Foreskin keratinocyte (primary cell): ENCODE measurements at places on chromosomes 11 and 22.

DNA sequence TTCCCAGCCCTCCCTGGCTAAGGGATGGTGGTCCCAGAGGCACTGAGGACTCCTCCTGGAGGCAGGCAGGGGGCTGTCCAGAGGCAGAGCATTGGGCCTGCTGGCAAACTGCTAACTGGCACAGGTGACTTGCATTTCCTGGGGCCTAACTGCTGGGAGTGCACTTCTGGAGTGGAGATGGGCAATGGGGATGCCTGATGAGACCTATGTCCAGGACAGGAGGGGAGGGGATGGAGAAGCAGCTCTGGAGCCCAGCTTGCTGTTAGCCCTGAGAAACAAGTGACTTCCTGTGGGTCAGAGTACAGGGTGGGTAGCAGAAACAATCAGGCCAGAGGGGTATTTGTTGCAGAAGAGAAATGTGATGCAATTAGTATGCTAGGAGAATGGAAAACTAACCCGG lies 253.2 kb downstream of the ST3GAL4 start:
- DNase-seq, result no peak

GRCh38 chr11:108588287-108588686 lies 5.3 kb downstream of the EXPH5 start:
- no peak for DNase-seq

DNA sequence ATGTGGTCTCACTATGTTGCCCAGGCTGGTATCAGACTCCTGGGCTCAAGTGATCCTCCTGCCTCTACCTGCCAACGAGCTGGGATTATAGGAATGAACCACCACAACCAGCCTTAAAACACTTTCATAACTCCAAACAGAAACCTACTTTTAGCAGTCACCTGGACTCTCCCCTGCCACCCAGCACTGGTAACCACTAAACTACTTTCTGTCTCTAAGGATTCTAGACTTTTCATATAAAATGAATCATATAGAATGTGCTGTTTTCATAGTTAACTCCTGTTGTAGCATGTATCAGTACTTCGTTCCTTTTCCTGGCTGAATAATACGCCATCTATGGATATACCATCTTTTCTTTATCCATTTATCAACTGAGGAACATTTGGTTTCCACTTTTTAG lies 29.4 kb upstream of the PISD start:
- DNase-seq, result no peak

DNA sequence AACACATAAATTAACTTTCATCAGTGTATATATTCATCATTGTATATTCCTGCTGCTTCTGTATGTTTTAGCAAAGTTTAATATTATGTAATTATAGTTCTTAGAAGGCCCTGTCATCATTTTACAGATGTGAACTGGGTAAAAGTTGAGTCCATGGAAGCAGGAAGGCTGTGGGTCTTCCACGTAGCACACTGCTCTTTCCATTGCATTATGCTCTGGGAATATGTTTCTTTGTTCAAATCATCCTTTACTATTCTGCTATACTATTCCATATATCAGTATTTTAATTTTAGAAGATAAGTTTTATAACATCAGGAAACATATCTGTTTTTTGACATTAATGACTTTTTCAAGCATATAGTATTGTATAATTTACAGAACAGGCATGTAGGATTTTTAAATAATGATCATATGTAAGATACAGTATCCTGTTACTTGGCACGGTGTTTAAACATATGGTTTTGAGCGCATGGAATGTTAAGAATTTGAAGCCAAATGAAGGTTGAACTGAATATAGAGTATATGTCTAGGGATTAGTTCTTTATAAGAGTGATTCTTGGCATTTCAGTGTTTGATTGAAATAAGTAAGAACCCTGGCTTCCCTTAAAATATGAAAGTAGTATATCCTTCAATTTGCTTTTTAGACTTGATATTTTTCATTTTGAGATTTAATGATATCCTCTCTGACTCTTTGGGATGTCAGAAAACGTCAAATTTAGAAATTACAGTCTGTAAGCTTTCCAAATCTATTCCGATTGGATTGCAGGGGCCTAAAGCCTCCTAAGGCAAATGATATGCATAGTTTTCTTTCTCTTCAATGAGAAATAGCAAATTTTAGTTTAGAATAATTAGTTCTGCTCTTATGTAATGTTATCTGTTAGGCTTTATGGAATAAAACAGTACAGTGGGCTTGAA lies 8.6 kb downstream of the CCDC81 start:
- no peak for DNase-seq

GRCh38 chr22:40519284-40519947 lies 117.1 kb downstream of the MRTFA start:
- DNase-seq, result no peak

GRCh38 chr11:8671193-8671612 lies 11.3 kb downstream of the TRIM66 start:
- peak; percentile 88 for DNase-seq

DNA sequence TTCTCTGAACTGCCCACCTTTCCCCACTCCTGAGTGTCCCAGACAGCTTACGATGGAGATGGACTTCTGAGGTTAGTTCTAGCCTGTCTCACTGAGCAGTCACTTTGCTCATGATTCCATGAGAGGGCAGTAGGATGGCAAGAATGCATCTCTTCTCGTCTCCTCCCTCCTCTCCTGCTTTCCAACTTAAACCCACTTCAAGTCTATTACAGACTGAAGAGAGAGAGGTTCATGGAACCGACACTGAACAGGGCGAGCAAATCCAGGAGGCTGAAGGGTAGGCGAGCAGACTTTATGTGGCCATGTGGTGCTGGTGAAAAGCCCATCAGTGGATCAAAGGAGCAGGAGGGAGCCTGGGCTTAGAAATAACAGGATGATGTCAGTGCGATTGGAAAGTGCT lies 38.6 kb downstream of the CEP164 start:
- no peak for DNase-seq

- DNase-seq, result no peak
Observed at GRCh38 chr11:132464003-132464342, 1068.3 kb downstream of the OPCML start.

GRCh38 chr11:76623171-76623883 lies 47.2 kb downstream of the LRRC32 start:
- peak; percentile 67 for DNase-seq

- no peak for DNase-seq
Observed at GRCh38 chr11:70490723-70491558, 92.6 kb downstream of the CTTN start.

GRCh38 chr11:76244316-76244851 lies 38.1 kb upstream of the WNT11 start:
- no peak for DNase-seq

DNA sequence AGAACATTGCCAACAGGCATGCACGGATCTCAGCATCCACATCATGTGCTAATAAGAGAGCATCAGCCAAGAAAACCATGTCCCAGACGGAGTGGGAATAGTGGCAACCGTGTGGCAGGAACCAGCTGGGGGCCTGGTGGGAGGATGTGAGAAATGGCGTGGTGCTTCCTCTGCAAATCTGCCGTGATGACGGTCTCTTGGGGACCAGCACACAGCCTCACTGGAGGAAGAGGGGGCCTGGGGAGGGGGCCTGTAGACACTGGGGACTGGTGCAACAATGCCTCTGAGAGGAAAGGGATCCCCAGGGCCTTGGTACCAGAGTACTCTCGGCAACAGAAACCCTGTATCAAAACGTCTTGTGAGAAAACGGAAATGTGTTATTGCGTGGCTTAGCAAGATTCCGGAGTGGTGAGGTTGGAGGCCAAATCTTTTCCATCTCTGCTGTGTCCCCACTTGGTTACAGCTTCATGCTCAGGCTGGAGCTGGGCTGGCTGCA lies 154.3 kb upstream of the TBCEL start:
- no peak for DNase-seq

DNA sequence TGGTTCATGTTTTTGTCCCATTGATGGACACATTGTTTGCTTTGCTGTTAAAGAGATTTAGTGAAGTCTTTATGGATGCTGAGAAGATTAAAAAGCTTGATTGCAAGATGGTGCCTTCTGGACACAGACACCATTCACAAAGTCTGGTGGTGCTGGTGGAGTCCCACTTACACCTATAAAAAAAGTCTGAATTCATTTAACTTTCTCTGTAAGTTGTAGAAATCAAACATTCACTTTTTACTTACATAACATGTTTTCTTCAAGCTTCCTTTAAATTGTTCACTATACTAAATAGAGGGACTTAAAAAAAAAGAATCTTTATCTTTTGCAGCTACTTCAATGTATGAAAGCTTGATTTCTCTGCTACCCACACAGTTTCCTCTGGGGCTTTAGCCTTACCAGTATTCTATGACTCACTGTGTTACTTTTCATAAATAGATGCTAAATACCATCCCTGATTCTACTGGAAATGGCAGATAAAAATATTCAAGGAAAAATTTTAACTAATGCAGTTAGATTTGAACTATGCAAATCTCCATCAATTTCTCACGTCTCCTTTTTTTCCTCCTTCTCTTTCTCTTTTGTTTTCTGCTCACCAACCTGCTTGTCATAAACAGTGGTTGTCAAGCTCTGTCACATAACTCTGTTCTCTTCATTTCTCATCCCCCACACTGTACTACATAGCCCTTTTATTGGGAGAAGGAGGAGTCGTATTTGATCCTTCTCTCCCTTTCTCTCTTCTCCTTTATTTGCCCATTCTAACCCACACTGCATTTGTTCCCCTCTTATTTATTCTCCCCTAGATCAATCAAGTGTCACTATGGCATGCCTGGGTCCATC lies 89.7 kb downstream of the FAM76B start:
- no peak for DNase-seq

DNA sequence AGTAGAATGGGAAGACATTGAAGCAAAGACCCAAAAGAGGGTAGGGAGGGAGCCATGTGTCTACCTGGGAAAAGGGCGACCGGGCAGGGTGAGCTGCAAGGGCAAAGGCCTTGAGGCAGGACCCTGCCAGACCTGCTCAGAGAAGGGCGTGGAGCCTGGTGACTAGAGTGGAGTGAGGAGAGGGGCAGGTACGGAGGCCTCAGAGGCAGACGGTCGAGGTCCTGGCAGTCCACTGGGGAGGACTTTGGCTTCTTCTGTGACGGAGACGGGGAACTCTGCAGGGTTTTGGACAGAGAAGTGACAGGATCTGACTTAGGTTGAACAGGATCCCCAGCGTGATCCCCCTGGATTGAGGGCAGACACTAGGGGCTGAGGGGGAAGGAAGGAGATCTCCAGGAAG lies 12.9 kb downstream of the RIBC2 start:
- no peak for DNase-seq

GRCh38 chr22:30731658-30732057 lies 37.0 kb downstream of the OSBP2 start:
- DNase-seq, result no peak

- peak; percentile 32 for DNase-seq
Observed at GRCh38 chr22:28600546-28601143, 79.0 kb downstream of the TTC28 start.

DNA sequence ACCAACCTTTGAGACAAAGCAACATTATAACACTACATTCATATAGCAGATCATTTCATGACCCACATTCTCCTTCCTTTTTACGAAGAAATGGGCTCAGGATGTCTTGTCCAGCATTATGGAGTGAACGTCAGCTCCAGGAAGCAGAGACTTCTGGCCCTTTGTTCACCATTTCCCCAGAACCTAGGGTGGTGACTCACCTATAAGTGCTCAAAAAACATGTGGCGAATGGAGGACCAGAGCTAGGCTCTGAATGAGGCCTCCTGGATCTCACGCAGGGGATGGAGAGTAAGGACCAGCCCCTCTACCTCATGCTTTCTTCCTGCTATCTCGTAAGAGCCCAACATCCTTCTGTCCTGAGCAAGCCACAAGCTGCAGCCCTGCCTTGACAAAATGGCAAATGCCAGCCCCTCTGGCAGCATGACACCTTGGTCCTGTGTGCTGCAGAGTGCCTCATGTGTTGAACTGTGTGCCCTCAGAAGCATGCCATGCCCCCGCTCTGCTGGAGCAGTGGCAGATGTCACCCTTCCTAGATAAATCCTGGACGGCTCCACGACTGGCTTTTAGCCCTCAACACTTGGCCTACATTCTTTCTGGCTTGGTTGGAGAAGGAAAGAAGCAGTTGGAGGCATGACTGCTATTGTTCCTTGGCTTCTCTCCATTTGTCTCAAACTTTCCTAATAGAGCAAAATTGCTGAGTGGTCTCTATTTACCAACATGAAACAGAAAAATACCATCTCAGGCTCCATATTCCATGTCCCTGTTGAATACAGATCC lies 6.5 kb upstream of the ST3GAL4 start:
- DNase-seq, result peak; percentile 29

GRCh38 chr11:19073454-19074415 lies 13.2 kb upstream of the MRGPRX2 start:
- DNase-seq, result no peak

GRCh38 chr11:43746670-43747069 lies 66.1 kb downstream of the HSD17B12 start:
- DNase-seq, result no peak

- no peak for DNase-seq
Observed at GRCh38 chr22:24091551-24092420, 80.7 kb downstream of the CABIN1 start.

GRCh38 chr22:38454353-38455075 lies 485 bp downstream of the KCNJ4 start:
- no peak for DNase-seq

DNA sequence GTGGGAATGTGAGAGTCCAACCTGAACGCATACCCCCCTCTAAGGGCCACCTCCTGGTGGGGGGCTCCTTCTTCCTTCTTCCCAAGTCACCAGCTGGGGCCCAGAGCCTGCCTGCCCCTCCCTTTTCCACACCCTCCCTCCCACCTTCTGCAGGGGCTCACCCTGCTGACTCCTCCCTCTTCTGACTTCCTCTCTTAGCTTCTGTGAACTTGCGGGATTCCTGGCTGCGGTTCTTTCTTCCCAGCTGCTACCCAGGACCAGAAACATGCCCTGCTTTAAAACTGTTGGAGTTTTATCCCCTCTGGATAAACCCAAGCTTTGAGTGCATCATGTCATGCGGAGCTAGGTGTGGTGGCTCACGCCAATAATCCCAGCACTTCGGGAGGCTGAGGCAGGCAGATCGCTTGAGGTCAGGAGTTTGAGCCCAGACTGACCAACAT lies 10.2 kb downstream of the LRRC74B start:
- DNase-seq, result no peak

- DNase-seq, result no peak
Observed at GRCh38 chr11:82756765-82757639, 23.3 kb upstream of the FAM181B start.

- DNase-seq, result no peak
Observed at GRCh38 chr11:128291007-128291406, 296.4 kb downstream of the ETS1 start.

DNA sequence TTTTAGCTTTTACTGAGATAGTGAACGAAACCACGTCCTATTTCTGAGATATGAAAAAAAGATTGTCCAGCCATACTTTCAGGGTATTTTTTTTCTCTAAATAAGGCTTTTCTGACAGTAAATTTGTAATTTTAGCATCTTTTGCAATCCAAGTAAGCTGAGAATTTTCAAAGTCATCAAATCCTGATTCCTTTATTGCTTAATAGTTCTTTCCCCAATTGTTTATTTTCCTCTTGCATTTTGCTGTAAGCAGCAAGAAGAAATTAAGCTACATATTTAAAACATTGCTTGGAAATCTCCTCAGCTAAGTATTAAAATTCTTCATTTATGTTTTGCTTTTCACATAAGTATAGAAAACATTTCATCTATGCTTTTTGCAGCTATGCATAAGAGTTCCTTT lies 493.3 kb upstream of the CCDC179 start:
- no peak for DNase-seq

- DNase-seq, result no peak
Observed at GRCh38 chr11:121191818-121192217, 90.8 kb downstream of the TECTA start.
